ENCODE measurements at places on chromosomes 3 and 15.

DNA sequence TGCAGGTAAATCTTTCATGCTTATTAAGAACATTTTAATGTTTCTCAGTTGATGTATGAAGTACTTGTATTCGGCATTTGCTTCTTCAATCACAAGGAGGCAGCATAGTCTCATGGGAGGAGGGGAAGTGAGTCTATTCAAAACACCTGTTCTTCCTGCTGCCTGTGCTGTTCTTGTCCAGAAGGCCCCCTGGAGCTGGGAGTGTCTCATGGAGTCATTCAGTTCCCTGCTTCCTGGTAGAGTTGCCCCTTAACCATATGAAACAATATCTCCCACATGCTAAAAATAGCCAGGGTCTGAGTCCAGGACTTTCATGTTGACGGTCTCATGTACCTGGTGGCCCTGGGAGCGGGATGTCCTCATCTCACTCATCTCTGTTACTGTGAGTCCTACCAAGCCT lies 15.5 kb upstream of the PPP1R2 start:
- DNase-seq, result peak; percentile 67

DNA sequence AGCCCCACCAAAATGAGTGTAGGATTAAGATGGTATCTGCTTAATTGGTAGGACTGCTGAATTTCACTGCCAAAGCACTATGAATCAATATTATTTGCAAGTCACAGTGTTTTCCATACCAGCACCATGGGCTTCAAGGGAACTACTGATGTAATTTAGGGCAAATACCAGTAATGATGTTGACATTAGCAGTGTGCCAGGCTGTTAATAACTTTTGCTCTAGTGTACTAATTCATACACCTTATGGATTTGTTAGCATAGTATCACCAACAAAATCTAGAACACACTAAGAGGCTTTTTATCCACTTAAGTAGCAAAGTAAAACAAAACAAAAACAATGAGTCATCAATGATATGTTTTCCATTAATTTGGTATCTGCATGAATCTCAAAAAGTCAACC lies 888.2 kb downstream of the CADM2 start:
- DNase-seq, result no peak

DNA sequence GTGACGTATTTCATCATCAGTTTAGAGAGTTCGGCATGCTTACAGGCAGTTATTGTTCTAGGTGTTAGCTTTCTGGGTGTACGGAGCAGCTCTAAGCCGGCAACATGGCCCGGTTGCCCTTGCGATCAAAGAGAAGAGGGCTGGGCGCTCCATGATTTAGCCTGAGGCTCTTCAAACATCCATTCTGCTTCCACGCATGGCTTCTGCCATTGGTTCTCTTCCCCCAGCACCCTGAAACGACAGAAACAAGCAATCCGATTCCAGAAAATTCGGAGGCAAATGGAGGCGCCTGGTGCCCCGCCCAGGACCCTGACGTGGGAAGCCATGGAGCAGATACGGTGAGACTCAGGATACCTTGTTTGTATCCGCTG lies 574 bp downstream of the NGRN start:
- DNase-seq, result peak; percentile 38

GRCh38 chr15:43775411-43775965 lies 1.3 kb downstream of the ELL3 start:
- peak; percentile 65 for DNase-seq

DNA sequence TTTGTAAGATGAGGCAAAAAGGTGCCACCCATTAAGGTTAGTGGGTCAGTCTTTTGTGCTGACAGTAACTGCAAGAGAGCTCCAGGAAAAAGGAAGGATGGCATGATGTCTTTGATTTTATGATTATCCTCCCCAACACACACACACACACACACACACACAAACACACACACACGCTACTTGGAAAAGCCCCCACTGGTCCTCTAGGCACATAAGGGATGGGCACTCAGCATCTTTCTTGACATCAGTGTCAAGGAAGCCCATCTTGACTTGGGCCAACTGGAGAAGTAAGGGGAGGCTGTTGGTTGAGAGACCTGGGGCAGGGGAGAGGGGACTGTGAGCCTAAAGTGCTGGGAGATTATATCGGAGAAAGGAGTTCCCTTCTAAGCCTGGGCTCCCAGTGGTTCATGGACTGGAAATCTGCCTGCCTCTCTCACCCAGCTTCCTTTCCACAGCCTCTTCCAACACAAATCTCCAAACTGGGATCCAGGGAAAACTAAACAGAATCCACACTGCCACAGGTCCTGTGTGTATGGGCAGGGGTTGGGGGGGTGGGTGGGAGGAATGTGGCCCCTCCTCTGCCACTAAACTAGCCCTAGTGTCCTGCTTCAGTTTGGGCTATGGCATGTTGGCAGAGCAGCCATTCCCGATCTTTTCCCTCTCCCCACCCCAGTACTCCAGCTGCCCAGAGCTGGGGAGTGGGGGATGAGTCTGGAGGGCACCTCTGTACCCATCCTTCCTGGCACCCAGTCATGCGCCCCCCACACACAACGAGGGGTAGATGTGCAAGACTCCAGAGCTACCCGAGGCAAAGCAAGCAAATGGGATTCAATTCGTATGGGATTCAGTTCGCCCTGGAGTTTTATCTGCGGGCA lies 1.6 kb downstream of the AMOTL2 start:
- DNase-seq, result no peak

GRCh38 chr15:37789881-37790280 lies 144.6 kb upstream of the TMCO5A start:
- DNase-seq, result peak; percentile 86

GRCh38 chr15:57224664-57225063 lies 151.6 kb upstream of the CGNL1 start:
- DNase-seq, result peak; percentile 56

DNA sequence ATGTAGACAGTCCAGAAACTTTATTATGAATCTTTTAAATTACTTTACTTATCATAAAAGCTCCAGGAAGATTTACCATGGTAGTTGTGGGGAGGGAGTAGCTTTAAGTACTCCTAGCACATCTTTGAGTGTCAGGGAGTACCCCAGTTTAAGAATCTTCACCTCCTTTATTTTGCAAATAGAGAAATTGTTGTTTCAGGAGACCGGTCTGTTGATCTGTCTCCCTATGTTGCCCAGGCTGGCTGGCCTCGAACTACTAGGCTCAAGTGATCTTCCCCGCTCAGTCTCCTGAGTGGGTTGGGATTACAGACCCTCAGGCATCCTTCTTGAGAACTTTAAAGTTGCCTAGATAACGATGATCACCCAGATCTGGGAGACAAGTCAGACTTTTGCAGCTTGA lies 11.1 kb downstream of the FXR1 start:
- no peak for DNase-seq

- DNase-seq, result no peak
Measured at GRCh38 chr3:109125902-109126301, 8.0 kb upstream of the MORC1 start.

DNA sequence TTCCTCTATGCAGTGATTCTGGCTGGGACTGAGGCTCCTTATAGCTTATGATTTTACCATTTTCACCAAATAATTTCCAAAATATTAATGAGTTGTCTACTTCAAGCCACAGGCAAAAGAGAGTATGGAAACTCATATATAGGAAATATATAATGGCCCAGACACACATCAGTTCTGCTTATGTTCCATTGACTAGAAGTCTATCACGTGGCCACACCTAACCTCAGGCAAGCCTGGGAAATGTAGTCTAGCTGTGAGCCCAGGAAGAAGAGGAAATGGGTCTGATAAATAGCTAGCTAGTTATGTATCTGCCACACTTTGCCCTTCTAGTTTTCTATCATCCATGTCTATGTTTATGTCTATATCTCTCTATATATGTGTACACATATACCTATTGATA lies 195.1 kb downstream of the OTOL1 start:
- DNase-seq, result no peak

DNA sequence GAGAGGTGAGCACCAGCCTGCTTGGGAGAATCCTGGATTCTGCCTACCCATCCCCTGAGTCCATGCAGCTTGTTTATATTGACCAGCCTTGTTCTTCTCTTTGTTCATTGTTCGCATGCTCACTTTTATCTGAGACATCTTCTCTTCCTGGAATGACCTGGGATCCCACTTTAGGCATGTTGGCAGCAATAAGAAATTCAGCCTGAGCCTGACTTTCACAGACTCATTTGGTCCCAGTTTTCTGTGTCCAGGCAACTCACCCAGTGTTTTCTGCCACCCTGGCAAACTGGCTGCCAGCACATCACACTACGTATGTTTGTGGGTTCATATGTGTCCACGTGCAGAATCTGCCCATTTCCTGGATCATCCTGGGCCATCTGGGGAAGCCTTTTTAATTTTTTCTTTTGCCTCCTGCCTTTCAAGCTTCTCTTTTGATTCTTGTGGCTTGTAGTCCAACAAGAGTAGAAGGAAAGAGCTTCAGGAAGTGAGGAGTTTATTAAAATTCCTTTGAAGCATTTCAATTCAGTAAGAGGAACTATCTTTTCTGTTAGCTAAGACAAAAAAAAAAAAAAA lies 199.9 kb downstream of the FNDC3B start:
- DNase-seq, result no peak

GRCh38 chr3:56835650-56836227 lies 34.0 kb upstream of the ARHGEF3 start:
- peak; percentile 40 for DNase-seq

DNA sequence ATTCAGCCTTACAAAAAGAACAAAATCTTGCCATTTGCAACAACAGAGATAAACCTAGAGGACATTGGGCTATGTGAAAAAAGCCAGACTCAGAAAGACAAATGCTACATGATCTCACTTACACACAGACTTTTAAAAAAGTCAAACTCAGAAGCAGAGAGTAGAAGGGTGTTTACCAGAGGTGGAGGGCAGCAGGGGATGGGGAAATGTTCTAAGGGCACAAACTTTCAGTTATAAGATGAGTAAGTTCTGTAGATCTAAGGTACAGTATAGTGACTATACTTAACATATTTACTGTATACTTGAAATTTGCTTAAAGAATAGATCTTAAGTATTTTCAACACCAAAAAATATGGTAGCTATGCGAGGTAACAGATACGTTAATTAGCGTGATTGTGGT lies 3.0 kb downstream of the MYEF2 start:
- no peak for DNase-seq

All from LHCN-M2 (cell line).